ENCODE measurements at places on chromosomes 2 and 18. TPM values are rescaled to one million over a fixed set of nuclear protein-coding genes. Genes with fewer than 3 reads are reported as not detected.

The AQP12A gene
- not detected for total RNA-seq

The HOXD3 gene
- not detected for total RNA-seq

The PRADC1 gene
- 12.4 TPM for total RNA-seq

The SPATA3 gene
- total RNA-seq: 0.76 TPM

The LINC00305 gene
- total RNA-seq: not detected

The OTX1 gene
- not detected for total RNA-seq
